ENCODE measurements at places on chromosomes 16 and 17.

GRCh38 chr16:50316102-50316847, 49.9 kb downstream of the ADCY7 start:
- DNase-seq, result no peak

DNA sequence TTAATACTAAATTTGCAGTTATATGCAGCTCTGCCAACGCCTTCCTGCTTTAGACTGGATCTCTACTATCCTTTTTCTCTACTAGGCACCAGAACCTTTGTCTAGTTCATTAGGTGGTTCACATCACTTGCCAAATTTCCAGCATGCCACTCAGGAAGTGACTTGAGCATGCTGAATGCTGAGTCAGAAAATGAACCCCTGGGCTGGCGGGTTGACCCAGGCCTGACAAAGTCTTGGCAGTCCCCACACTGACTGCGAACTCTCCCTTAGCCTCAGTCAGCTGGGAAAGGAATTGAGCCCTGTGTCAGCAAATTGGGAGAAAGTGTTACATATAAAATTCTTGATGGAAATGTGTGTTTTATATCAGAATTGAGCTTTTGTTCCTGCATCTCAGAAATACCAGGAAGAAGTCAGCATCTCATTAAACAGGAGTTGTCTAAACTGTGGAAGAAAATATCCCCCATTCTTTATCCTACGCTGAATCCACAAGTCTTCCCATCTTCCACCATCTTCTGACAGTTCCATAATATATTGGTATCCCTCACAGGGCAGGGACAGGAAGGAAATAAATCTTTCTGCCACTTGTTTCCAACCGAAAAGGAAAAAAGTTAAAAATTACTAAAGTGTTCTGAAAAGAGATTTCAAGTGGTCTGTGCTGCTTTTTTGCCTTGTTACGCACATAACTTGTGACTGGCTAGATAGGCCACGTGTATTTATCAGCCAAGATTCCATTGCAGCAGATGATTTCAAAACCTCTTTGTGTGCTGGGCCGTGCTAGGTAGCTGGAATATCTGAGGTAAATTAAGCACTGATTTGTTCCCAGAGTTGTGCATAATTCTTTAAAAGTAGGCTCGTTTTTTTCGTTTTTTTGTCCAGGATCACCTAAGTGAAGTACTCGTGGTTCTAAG, 16.7 kb upstream of the SLC12A3 start:
- no peak for DNase-seq

DNA sequence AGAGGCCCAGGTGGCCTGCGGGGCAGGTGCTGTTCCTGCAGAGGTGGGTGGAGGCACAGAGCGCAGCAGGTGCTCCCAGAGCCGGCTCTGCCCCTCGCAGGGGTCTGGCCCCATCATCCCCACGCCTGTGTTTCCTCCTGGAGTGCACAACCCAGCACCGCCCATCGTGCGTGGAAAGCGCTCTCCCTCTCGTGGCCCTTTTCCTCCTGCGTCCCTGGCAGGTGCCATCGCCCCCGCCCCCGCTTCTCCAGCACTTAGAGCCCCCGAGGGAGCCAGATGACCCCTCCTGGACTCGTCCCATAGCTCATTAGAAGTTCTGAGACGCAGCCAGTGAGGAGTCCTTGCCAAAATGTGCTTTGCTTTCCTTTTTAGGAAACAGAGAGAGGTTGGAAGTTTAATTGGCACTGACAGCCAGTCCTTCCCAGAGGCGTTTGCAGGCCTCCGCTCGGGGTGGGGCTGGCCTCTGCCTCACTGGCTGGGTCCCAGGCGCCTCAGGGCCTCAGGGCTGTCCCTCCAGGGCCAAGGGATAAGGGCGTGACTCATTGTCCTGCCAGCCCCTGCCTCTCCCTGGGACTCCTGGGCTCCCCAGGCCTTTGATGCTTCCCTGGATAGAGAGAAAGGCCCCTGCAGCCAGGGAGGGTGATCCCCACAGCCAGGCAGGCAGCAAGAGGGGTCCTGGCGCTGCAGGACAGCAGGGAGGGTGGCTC, 32.2 kb upstream of the CHMP6 start:
- no peak for DNase-seq

DNA sequence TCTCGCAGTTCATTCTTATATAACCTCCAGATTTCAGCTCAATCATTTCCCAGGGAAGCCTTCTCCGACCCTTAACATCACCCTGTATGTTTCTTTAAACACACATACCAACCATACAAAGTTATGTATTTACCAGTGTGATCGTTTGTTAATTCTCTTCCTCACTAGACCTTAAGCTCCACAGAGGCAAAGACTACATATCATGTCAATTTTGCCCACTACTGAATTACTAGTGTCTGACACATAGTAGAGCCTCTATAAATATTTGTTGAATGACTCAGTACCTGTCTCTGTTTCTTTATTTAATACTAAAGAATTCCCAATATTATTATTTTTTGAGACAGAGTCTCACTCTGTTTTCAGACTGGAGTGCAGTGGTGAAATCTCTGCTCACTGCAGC, 137.2 kb downstream of the SHISA9 start:
- no peak for DNase-seq

- peak; percentile 41 for DNase-seq
Measured at GRCh38 chr17:416293-417206, 63.9 kb upstream of the RPH3AL start.
